ENCODE measurements at places on chromosomes 6 and 20.
A peak's percentile ranks its signal among the peaks of the same experiment; 100 is the strongest.

DNA sequence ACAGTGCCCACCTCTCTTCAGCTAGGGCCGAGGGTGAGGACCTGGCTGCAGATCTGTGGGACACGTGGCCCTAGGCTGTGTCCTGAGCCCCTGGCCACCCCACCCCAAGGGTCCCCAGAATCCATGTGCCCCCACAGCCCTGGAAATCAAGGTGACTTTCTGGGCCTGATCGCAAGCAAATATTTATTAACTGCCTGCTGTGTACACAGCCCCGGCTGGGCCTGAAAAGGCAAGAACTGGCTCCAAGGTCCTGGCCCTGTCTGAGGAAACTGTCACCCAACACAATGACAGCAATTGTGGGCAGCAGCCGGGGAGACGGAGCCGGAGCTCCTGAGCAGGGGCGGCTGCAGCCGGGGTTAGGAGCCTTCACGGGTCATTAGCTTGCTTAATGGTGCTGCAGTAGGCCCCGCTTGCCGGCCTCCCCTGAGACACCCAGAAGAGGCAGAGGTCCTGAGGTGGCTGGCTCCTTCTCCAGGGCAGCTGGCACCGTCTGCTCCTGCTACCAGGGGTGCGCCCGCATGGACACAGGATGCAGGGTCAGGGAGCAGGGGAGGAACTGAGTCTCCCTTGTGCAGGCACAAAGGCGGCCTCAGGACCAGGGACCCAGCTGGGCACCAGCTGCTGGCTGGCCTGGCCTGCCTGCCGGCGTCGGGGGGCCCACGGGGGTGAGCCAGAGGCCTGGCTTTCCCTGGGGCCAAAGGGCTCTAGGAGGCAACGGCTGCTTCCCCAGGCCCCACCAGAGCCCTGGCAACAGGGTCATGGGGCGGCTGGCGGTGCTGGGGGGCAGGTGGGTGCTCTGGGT, 24.1 kb downstream of the NPEPL1 start:
- no peak for DNase-seq

DNA sequence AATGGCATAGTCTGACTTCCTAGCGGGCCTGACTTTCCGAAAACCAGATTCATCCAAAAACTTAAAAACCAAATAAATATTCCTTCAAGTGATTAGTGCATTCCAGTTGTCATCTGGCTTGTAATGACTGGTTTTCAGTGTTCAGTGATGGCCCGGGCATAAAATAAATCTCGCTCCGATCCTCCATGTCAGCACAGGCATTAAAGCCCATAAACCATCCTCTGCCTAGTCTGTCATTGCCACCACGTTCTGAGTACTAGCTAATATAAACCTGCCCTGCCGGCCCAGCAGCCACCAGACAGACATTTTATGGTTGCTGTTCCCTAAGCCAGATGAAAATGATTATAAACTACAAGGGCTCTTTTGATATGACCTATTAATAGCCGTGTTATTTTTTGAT, 232.3 kb upstream of the GMDS start:
- DNase-seq: no peak

GRCh38 chr6:125098253-125098652, 55.3 kb upstream of the TPD52L1 start:
- no peak for DNase-seq

- peak; percentile 23 for DNase-seq
Measured at GRCh38 chr6:149862922-149863697, 1.0 kb downstream of the LRP11 start.

Data from activated CD4-positive, alpha-beta T cell treated with anti-CD3 and anti-CD28 coated beads, Interleukin-2, amount 50 U/mL, for 1 hour (primary cell).